ENCODE measurements at places on chromosomes 13 and 19.

DNA sequence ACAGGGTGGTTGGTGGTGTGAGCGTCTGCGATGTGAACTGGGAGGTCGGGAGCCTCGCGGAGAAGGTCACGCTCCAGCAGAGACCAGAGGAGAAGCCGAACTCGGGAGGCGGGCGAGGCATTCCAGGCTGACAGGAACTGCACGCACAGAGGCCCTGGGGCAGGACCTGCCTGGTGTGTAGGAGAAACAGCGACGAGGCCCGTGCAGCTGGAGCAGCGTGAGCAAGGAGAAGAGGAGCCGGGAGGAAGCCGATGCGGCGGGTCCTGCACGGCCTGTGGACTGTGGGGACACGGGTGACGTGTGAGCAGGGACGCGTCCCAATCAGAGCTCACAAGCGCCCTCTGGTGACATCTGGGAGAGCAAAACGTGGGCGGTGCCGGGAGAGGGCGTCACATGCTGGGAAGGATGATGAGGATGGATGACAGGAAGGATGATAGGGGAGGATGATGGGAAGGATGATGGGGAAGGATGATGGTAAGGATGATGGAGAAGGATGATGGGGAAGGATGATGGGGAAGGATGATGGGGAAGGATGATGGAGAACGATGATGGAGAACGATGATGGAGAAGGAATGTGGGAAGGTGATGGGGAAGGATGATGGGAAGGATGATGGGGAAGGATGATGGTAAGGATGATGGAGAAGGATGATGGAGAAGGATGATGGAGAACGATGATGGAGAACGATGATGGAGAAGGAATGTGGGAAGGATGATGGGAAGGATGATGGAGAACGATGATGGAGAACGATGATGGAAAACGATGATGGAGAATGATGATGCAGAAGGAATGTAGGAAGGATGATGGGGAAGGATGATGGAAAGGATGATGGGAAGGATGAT, 16.1 kb upstream of the MADCAM1 start:
- DNase-seq, result peak; percentile 84

- peak; percentile 76 for DNase-seq
Observed at GRCh38 chr13:114065141-114065925, 67.1 kb downstream of the RASA3 start.

GRCh38 chr19:9037400-9038062, 27.3 kb upstream of the MUC16 start:
- DNase-seq, result no peak

- no peak for DNase-seq
Observed at GRCh38 chr13:91660076-91660415, 261.6 kb downstream of the GPC5 start.

DNA sequence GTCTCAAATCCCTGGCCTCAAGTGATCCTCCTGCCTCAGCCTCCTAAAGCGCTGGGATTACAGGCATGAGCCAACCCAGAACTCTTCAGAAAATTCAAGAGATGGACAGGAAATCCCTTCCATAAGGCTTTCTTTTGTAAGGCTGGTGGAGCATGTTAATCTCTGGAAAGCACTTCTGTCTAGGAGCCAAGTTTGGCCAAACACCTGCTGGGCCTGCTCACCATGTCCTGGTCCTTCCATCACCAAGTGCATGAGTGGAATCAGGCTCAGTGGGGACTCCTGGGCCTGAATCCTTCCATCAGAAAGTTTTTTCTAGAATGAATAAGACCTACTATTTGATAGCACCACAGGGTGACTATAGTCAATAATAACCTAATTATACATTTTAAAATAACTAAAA, 148.0 kb downstream of the DCLK1 start:
- DNase-seq, result no peak

GRCh38 chr19:42284591-42285341, 15.7 kb downstream of the CIC start:
- DNase-seq, result no peak

DNA sequence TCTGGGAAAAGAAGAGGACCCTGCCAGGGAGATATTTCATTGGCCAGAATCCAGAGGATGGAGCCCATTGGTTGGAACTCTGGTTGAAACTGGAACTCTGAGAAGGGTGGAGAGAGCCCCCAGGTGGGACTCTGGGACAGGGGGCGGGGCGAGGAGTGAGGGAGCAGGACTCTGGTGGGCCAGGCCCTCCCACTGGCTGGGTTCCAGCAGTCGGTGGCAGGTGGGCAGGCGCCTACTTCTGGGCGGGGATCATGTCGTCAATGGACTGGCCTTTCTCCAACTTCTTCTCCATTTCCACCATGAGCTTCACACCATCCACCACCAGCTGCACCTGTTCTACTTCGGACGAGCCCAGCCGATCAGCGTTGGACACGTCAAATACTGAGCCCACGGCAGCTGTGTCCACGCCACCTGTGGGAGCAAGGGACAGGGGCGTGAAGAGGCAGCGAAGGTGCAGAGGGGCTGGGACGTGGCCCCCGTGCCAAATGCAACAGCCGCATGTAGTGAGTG, 16.1 kb downstream of the CKM start:
- DNase-seq, result no peak

DNA sequence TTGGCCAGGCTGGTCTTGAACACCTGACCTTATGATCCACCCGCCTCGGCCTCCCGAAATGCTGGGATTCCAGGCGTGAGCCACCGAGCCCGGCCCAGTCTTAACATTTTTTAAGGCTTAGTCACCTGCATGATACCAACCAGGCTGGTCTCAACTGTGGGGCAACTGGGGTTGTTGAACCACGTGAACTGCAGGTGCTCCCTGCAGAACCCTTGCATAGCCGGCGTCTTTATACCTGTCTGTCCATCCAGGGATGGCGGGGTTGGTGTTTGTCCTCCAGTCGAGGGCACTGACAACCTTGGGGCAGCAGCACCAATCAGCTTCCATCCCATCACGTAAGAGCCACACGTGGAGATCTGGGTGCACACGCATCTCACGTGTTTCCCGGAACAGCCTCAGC, 24.8 kb upstream of the LILRA2 start:
- DNase-seq, result no peak

- DNase-seq, result no peak
Observed at GRCh38 chr19:58398545-58398944, 3.1 kb downstream of the RNF225 start.

GRCh38 chr19:38917921-38918491, 6.0 kb upstream of the CCER2 start:
- no peak for DNase-seq

GRCh38 chr13:31950111-31950815, 81.3 kb upstream of the FRY start:
- DNase-seq, result no peak

- DNase-seq, result no peak
Observed at GRCh38 chr19:16343156-16343555, 18.5 kb downstream of the KLF2 start.

- DNase-seq, result peak; percentile 55
Observed at GRCh38 chr19:18650468-18651041, 13.7 kb downstream of the KLHL26 start.

- DNase-seq, result no peak
Observed at GRCh38 chr13:53285896-53286430, 257.4 kb downstream of the OLFM4 start.

- no peak for DNase-seq
Observed at GRCh38 chr19:43596842-43597461, 557 bp downstream of the ZNF576 start.

GRCh38 chr19:45576682-45577081, 7.9 kb downstream of the OPA3 start:
- DNase-seq, result no peak

- DNase-seq, result no peak
Observed at GRCh38 chr19:13120817-13121216, 2.8 kb downstream of the NACC1 start.

GRCh38 chr13:20457670-20458069, 68.0 kb downstream of the CRYL1 start:
- no peak for DNase-seq

- no peak for DNase-seq
Observed at GRCh38 chr19:31718898-31719297, 369.7 kb upstream of the TSHZ3 start.

DNA sequence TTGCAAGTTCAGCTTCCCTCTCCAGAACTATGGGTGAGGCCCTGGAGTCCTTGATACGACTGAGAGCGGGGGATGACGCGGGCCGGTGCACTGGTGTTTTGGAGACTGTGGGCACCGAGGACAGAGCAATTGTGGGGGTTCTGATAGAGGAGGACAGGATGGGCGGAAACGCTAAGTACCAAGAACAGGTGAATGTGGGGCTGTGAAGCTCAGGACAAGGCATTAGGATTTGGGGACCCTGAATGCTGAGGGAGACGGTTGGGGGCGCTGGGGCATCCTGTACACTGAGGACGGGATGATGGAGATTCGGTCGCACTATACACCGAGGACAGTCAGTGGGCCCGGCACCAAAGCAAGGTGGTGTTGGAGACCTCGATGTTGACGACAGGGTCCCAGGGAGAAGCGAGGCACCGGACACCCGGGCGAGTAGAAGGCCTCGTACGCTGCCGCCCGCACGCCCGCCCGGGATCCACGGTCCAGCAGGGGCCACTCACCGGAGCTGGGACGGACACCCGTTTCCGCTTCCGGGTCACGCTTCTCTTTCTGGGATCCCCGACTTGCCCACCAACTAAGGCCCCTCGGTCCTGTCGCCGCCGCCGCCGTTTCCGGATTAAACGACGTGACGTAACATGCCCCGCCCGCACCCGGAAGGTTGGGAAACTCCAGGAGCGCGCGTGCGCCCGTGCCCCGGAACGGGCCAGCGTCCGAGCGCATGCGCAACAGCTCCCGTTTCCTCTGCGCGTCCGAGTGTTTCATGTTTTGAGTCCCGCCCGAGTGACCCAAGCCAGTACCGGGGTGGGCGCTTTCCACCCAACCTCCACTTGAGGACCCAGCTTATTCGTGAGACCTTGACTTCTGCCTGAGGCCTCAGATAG, at the start of gene CHMP2A:
CHMP2A (minus strand) TSS at position 612 of the 875 bp plus-strand sequence. CDS start 893 bp downstream, outside the sequence.
- DNase-seq, result peak; percentile 99

GRCh38 chr13:80599765-80600164, 258.8 kb upstream of the SPRY2 start:
- DNase-seq, result no peak

GRCh38 chr13:111954661-111955411, 112.1 kb upstream of the SOX1 start:
- DNase-seq, result no peak

GRCh38 chr19:2420490-2420889, 6.9 kb downstream of the TIMM13 start:
- DNase-seq, result no peak

DNA sequence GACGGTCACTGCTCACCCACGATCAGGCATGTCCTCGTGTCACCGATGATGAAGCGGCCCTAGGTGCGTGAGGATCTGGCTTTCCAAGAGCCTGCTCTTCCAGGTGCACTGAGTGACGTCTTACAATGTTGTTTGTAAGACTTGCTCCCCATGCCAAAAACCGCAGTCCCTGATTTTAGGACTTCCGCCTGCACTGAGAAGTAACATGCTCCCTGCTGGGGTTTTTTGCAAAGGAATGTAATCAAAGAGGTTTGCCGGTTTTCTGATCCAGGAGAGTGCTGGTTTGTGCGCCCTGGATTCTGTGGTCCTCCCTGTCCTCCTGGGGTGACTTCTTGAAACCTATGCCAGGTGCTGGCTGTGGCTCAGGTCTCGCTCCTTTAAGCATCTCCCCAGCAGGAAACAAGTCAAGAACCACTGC, 38.8 kb downstream of the MYO9B start:
- DNase-seq, result no peak

GRCh38 chr19:57759096-57759495, 10.4 kb upstream of the ZNF586 start:
- DNase-seq, result no peak

DNA sequence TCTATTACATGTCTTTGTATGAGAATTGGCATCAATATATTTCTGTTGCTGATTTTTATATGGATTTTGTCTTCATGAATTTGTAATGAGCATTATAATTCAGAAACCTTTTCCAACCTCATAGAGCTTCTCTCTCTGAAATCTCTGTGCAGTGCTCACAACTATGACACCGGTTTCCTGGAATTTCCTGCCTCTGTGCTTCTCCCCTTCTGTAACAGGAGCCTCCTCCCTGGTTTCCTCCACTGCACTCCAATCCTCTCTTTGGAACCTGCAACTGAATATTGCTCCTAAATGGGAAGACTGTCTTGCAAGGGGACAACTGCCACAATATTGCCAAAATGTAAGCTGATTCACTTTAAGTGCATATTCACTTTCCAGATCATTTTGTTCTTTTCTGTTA, 1147.9 kb downstream of the UQCRFS1 start:
- DNase-seq, result no peak

DNA sequence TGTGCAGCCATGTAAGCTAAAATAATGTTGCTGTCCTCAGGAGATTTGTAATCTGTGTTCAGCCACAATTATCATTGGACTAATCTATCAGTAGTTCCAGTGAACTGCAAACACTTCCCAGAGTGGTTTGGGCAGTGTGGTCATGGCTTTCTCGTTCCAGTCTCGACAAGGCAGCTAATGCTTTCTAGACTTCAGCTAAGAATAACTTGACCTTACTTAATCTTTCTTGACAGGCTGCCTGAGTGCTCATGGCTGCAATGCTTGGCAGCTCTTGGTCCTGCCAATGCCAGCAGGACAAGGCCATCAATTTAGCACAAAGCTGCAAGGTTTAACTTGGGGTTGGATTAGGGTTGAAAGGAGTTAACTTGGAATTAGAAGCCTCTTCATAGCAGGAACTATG, 32.8 kb downstream of the ATP12A start:
- DNase-seq, result no peak

DNA sequence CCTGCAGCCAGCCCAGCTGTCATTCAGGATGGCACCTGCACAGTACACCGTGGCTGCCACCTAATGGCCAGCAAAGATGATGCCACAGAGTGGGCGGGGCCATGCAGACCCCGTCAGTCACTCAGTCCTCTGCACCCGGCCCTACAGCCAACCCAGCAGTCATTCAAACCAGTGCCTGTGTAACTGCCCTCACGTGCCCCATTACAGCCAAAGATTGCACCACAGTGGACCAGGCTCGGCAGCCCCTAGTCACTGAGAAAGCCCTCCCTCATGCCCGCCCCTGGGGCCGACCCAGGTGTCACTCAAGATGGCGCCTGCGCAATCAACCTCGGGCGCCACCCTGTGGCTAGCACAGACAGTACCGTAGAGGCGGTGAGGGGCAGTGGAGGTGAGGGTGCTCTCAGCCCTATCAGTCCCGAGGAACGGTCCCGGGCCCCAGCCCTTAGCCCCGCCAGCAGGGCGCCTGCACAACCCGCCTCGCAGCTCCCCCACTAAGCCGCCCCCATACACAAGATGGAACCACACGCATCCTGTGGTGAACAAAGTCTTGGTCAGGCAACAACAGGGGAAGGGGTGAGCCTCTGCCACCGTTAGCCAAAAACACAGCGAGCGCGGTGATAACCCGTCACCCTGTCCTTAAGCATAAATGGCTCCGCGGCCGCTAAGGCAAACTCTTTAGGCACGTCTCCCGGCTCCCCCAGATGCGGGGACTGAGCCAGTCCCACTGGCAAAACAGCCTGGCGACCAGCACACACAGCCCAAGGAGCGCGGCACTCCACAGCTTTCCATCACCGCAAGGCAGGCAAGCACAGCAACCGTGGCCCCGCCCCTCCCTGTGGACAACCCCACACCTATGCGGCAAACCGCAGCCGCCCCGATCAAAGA, 2.3 kb downstream of the PEG3 start:
- DNase-seq, result peak; percentile 65

DNA sequence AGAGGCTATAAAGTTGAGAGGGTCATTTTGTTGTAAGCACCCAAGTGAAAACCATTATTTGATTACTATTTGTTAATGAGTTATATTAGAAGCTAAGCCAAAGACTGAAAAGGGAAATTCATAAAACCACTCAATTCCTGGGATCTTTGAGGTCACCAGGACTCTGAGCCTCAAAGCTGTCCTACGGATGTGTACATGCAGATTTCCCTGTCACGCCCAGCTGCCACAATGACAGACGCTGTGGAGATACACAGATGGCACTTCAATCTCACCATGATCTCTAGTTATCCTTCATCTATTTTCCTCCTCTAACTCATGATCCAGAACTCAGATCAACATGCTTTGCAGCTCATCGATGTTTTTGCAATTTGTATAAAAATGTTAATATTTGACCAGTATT, 403.5 kb upstream of the MIR17HG start:
- no peak for DNase-seq

Data from mucosa of gallbladder (tissue), 1 donor.